Activated naive CD4-positive, alpha-beta T cell treated with anti-CD3 and anti-CD28 coated beads, Interleukin-2, amount 50 U/mL, for 72 hours (primary cell): ENCODE measurements at places on chromosomes 11 and 22. TPM values are rescaled to one million over a fixed set of nuclear protein-coding genes. Genes with fewer than 3 reads are reported as not detected.
A peak's percentile ranks its signal among the peaks of the same experiment; 100 is the strongest.

The YPEL1 gene
- total RNA-seq = 2.4 TPM

DNA sequence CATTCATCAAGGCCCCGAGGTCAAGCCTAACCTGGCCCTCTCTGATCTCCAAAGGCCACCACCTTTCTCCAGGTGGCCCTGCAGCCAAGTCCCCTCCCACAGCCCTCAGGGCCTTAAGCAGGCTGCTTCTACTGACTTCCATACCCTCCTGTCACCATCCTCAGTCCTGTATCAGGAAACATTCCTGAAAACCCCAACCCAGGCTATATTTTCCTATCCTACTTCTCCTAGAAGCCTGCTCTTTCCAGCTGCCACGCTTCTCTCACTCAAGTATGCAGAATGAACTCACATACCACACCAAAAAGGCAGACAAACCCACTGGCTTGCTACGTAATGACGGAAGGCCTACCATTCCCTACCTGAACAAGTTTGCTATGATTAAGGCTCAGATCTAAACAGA lies 23.6 kb downstream of the MORC2 start:
- DNase-seq = no peak

GRCh38 chr22:35868938-35869337 lies 151.3 kb downstream of the APOL5 start:
- DNase-seq = no peak

The C11orf21 gene
- total RNA-seq = 10.2 TPM

GRCh38 chr11:66676282-66676919 lies 1.3 kb downstream of the RBM4B start:
- DNase-seq = peak; percentile 44

- peak; percentile 51 for DNase-seq
These were observed 216.3 kb upstream of the SYN3 start for GRCh38 chr22:33274214-33275072.

The SCUBE1 gene
- not detected for total RNA-seq

DNA sequence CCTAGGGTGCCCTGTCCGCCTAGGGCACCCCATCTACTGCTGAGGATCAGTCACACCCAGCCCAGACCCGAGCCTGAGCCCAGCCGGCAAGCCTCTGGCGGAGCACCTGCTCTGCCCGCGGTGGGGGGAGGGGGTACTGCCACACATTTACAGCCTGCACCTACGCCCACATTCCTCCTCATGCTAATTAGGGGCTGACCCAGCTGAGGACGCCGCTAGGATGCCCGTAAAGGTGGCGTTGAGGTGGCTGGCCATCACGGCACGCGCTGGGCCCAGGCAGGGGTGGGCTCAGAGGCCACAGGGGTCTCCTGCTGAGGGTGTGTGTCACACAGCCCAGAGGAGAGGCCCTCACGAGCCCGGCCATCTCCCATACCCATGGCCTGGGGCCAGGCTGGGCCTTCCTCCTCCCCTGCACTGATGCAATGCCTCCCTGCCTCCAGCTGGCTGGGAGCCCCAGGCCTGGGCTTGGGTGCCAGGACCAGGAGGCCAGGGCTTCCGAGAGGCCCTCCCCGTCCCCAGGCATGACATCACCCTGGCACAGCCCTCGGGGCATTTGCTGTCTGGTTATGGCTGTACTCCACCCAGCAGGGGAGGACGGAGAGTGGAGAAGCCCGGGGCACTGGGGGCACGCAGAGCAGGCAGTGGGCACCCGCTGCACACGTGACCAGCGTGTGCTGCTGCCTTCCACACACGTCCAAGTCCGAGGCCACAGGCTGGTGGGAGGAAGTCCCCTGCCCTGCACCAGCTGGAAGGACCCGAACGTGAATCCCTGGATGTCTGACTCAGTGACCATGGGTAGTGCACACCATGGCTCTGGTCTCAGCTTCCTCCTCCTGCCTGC lies 12.7 kb downstream of the DUSP8 start:
- no peak for DNase-seq

DNA sequence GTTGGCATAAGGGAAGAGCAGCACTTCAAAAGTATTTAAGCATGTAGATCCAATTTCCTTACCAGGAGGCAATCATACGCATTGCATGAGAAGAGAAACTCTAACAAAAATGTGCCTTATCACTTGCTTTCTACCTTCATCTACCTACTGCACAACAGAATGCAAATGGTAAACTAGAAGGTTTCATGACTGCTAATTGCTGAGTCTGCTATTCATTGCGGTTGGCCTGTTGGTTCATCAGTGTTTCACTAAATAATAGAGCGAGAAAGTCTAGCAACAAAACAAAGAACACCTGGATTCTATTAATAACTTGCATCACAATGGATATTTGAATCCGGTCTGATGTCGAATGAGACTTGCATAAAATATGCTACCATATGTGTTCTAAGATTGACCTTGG lies 229.0 kb downstream of the OPCML start:
- DNase-seq = no peak

The UPK3A gene
- not detected for total RNA-seq
